ENCODE measurements at places on chromosomes 6 and 20.
A peak's percentile ranks its signal among the peaks of the same experiment; 100 is the strongest.

- DNase-seq = no peak
Measured at GRCh38 chr6:50381099-50381415, 331.3 kb upstream of the DEFB112 start.

GRCh38 chr6:7685276-7685675, 40.6 kb upstream of the BMP6 start:
- no peak for DNase-seq

DNA sequence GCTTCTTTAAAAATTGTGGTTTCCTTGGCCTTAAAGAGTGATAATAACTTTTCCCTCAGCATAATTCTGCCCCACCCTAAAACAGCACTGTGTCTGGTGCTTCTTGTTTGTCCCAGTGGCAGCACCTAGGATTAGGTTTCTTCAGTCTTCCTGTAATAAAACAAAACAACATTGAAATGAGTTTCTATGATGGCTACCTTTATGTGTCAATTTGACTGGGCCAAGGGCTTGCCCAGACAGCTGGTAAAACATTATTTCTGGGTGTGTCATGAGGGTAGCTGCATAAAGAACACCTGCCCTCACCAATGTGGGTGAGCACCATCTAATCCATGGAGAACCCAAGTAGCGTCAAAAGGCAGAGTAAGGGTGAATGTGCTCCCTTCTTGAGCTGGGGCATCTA, 117.8 kb downstream of the QRSL1 start:
- DNase-seq = no peak

DNA sequence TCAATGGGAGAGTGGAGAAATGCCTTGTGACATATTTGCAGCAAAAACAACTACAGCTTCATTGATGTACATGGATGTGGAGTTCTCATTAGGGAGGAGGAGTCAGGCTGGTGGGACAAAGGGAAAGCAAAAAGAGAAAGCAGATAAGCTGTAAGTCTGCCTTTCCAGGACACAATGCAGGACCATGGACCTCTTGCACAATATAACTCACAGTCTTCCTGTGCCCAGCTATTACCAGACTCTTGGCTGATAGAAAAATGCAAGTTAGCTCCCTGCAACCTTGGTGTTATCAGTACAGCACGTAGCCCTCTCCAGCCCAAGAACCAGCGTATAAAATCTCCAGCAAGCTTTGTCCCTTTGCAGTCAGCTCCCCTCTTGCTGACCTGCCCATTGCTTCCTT, 232.3 kb downstream of the NFATC2 start:
- DNase-seq = peak; percentile 81

DNA sequence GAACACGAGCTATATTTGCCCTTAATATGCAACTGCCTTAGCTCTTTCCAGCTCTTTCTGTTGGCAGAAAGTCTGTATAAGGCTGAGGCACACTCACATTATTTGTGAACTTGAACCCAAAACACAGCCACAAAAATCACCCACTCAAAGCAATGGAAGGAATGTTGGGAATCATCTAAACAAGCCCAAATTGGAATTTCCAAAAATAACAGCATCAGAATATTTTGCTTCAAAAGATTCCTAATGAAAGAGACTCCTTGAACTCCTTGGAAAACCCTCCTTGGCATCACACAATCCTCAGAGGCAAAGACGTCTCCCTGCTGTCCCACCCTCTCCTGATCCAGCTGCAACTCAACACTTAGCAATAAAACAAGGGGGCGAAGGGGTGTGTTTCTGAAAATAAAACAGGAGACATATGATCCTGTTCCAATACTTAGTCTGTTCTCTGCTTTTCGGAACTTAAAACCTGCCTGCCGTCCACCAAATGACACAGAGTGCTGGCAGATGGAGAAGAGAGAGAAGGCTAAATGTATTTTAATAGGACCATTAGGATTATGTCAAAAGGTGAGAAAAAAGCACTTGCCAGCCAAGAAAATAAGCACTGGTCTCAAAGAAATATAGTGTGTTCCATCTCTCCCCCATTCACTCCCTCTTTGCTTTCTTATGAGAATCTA, 320.7 kb upstream of the JARID2 start:
- DNase-seq = no peak

DNA sequence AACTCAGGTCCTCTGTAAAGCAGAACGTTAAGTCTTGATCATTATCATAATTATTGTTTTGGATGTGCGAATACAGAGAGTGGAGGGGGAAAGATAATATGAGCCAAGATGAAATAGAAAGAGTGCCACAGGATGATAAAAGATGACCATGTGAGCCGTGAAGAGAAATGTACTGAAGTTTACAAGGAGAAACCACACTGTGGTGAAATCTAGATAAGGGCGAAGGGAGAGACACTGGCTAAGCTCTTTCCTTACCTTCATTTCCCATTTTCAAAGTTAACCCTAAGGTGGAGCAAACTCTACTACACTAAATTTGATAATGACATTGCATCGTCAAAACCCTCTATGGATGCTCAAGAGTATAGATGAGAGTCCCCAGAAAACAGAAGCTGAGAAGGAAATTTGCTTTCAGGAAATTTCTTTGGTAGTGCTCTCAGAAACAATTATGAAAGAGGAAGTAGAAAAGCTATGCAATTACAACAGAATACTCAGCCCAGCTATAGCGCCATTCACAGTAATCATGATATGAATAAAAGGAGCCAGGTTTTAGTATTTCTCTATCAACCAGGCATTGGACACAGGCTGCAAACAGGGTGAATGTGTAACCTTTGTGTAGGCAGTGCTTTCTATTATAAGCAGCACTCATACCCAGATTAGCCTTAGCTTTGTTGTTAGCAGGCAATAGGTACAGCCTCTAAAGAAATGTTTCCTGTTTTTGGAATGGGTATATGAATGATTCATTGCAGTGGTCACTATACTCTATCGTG, 1080.7 kb downstream of the GRIK2 start:
- peak; percentile 81 for DNase-seq

DNA sequence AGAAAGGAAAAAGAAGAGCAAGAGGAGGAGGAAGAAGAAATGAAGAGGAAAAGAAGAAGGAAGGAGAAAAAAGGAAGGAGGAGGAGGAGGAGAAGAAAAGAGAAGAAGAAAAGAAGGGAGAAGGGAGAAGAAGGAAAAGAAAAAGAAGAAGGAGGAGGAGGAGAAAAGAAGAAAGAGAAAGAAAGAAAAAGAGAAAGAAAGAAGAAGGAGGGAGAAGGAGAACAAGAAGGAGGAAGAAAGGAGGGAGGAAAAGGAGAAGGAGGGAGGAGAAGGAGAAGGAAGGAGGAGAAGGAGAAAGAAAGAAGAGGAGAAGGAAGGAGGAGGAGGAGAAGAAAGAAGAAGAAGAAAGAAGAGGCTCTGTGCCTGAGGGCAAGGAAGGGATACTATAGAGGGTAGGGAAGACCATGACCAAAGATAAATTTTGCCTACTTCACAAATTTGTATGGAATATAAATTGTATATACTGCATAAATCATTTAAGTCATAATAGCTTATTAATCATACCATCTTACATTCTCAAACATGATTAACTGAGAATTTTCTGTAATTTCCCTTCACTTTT, 55.7 kb downstream of the SESN1 start:
- no peak for DNase-seq

DNA sequence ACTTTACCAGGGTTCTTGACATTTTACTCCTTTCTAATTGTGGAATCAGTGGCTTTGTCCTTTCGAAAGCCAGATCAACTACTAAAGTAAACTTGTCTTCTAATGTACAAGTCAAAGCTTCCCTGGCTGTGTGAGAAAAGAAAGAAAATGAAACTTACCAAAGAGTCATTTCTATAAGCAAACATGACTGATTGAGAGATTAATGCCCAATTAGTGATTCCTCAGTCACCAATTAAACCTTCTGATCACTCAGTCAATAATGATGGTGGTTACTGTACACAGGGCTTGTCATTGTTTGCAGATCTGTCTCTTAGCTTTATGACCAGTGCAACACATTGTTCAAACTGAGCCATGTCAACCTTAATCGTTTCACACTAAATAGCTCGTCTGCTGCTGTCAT, 1168.4 kb upstream of the CITED2 start:
- DNase-seq = no peak

DNA sequence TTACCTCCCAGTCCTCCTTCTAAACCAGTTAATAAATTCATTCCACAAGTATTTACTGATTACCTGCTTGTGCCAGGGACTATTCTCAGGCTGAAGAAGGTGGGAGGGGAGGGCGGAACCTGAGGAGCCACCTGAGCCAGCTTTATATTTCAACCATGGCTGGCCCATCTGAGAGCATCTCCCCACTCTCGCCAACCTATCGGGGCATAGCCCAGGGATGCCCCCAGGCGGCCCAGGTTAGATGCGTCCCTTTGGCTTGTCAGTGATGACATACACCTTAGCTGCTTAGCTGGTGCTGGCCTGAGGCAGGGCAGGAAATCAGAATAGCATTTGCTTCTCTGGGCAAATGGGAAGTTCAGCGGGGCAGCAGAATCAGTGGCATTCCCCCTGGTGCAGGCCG, 4.9 kb upstream of the AAR2 start:
- DNase-seq = no peak

GRCh38 chr6:169383265-169383664, 129.6 kb upstream of the THBS2 start:
- DNase-seq = no peak

DNA sequence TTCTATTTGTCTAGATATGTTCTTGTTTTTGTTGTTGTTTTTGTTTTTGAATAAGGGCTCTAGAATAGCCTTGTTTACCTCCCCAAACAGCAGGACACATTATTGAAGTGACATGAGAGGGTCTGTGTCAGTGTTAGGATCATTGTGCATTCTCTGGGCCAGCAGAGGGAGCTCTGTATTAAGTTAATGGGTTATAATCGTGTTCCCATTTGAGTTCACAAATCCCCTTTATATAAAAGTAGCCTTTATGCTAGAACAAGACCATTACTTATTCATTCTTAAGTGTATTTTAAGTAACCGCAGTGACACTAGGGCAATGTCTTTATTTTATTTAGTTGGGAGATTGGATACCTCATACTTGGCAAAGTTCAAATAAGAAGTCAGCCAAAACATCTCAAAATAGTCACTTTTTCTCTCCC, 44.8 kb downstream of the STK4 start:
- peak; percentile 64 for DNase-seq

GRCh38 chr6:121237859-121238258, 96.4 kb downstream of the TBC1D32 start:
- DNase-seq = no peak

GRCh38 chr6:145749632-145750031, 14.3 kb upstream of the EPM2A start:
- peak; percentile 92 for DNase-seq

- DNase-seq = no peak
Measured at GRCh38 chr20:62496568-62497218, 20.9 kb upstream of the GATA5 start.

DNA sequence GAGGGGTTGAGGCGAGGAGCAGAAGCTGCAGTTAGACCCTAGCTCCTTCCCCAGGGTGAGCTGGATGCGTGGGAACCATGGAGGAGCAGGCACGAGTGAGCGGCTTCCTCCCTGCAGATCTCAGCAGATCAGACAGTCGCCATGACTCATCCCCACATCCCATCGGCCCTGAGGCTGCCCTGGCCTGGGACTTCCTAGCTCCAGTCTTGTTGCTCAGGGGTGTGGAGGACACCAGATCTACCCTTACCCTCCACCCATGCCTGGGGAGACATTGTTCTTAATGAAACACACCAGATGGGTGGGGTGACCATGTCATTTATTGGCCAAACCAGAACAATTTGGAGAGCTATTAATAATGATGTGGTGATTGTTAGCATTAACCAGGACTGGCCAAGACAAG, 36.3 kb upstream of the TGM2 start:
- DNase-seq = peak; percentile 88

DNA sequence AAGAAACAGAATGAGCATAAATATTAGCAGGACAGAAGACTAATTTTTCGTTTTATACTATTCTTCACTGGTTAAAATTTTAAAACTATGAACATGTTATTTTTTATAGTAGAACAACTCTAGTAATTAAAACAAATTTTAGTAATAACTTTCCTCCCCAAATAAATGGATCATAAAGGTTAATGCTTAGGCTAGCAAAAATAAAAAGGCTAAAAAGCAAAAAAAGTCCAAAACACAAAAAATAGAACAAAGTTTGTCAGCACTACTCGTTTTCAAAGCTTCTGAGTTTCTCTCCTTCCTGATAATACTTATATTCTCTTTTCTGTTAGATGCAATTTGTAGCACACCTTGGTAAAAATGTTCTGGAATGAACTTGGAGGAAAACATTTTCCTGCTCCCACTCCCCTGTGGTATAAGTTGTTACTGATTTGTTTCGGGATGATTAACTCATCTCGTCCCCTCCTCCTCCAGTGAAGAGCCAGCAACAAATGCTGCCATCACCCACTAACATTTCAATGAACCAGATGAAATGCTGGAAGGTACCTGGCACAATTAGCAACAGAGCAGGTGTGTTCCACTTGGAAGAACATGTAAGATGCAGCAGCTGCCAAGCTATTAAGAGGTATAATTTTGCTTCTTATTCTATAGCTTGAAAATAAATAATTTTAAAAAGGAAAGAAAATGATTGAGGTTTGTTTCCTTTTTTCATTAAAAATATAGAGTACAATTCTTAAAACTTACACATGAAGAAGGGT, 130.5 kb downstream of the MYB start:
- DNase-seq = no peak

DNA sequence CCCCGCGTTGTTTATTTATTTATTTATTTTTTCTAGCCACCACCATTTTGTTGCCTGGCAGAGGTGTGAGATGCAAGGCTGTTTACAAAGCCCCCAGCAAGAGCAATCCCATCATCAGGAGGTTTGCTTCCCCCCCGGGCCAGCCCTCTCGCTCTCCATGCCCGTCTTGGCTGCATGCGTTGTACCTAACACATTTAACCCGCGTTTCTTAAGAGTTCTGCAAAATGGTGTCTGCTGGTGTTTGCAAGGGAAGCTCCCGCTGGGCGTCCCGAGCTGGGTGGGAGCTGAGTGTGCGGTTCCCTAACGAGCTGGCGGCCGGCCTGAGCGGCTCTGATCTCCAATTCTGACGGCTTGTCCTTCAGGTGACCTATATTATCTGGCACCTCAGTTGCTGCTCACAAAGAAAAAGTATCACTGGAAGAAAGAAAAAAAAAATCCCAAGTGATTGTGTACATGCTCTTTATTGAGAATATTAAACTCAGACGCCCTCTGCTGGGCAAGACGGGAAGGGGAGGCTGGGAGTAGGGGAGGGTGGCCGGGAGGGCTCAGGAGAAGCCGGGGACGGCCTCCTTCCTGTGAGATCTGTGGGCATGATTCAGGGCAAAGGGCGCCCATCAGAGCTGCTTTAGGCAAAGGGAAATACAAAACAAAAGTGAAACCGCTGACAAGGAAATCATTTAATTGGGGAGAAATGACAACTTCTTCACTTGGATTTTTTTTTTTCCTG, 154.8 kb downstream of the BCAS1 start:
- peak; percentile 87 for DNase-seq

GRCh38 chr20:49945701-49946477, 9.7 kb downstream of the RNF114 start:
- no peak for DNase-seq

Measured in amniotic epithelial cell (primary cell).